ENCODE measurements at places on chromosomes 5 and 9. TPM values are rescaled to one million over a fixed set of nuclear protein-coding genes. Genes with fewer than 3 reads are reported as not detected.

DNA sequence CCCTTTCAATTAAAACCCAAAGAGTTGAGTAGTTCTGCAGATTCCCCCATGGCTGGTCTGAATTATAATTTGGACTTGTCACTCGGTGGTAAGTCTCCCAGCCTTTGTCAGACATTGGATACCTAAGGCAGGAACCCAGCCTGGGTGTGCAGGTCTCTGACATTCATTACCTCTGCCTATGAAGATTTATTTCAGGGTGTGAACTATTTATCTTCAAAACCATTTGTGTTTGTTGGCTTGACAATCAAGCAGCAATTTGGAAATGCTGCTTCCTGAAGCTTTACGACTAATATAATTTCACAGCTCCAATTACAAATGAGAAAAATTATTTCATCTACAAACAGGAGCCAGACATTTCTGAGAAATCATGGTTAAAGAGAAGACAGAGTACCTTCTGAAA is 160.5 kb downstream of the DOCK2 start:
- DNase-seq = no peak

Gene LCN2
- not detected for polyA plus RNA-seq

- no peak for DNase-seq
Observed at GRCh38 chr5:6746244-6746643, 33.0 kb downstream of the TENT4A start.

Gene CBY3
- 1.3 TPM for polyA plus RNA-seq

Gene TLE1
- 97.9 TPM for polyA plus RNA-seq

All from immature natural killer cell (primary cell).